Brain pericyte (primary cell): ENCODE measurements at places on chromosomes 12 and 14.

DNA sequence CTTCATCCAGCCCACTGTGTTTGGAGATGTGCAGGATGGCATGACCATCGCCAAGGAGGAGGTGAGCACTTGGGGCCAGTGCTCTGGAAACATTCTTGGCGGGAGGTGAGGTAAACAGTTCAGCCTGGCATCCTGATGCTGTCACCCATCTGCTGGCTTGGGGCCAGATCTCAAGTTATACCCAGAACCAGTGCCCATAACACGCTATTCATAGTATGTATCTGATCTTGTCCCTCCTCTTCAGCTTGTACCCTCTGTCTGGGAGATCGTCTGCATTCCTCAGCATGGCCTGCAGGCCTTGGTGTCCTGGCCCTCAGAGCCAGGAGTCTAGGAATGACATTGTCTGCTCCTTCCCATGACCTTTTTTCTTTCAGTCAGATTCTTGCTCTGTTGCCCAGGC is 31.4 kb downstream of the ALDH2 start:
- no peak for DNase-seq

- peak; percentile 95 for DNase-seq
Measured at GRCh38 chr12:124518051-124518932, 49.1 kb downstream of the NCOR2 start.

- no peak for DNase-seq
Measured at GRCh38 chr14:72945356-72946027, 19.2 kb downstream of the DCAF4 start.

- DNase-seq, result no peak
Measured at GRCh38 chr12:103808239-103808880, 32.7 kb downstream of the NT5DC3 start.

- DNase-seq, result no peak
Measured at GRCh38 chr14:23645504-23645811, 9.3 kb downstream of the DHRS2 start.

DNA sequence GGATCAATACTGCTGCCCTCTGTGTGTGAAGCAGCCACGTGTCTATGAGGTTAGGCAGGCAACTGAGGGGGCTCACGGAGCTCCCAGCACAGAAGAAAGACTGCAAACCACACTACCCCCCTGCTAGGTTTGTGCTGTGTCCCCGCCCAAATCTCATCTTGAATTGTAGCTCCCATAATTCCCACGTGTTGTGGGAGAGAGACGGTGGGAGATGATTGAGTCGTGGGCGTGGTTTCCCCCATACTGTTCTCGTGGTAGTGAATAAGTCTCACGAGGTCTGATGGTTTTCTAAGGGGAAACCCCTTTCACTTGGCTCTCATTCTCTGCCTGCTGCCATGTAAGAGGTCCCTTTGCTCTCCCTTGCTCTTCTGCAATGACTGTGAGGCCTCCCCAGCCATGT is 68.6 kb downstream of the ACTN1 start:
- no peak for DNase-seq

GRCh38 chr14:35222872-35223466 is 69.2 kb upstream of the PSMA6 start:
- no peak for DNase-seq

- DNase-seq, result no peak
Measured at GRCh38 chr12:12008232-12008850, 62.4 kb upstream of the BCL2L14 start.

GRCh38 chr12:80565271-80565670 is 121.2 kb downstream of the PTPRQ start:
- peak; percentile 16 for DNase-seq

GRCh38 chr12:124338448-124338847 is 43.6 kb downstream of the RFLNA start:
- DNase-seq, result no peak

DNA sequence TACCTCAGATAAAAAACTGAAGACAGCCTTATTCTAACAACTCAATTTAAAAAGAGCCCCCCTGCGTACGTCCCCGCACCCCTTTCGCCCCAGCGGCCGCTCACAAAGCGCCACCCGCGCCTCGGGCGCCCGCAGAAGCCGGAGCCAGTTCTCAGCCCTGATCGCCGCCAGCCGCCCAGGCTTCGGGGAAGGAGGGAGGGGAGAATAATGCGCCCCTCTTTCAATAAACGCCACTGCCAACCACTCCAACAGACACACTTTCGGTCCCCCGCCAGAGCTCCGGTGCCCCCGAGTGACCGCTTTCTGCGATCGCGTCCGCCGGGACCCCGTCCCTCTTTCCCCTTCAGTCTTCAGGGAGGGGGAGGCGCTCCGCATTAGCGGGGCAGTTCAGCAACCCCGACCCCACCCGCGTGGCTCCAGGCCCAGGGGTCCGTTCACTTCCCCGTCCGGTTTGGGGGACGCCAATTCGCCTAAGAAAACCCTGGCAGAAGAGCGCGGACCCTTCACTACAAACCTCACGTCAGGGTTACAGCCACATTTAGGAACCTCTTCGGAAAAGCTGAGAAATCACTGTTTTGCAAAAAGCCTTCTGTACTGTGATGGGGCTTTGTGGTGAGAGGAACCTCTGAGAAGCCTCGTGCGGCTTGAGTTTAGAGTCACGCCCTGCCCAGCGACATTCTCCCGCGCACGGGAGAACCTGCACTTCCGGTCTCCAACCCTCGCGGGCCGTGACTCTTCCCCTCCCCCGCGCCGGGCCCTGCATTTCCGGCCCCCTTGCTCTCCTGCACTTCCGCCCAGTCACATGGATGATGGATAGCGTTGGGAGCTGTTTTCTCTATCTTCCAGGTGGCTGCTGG is 18.7 kb downstream of the FOXG1 start:
- DNase-seq, result no peak

- no peak for DNase-seq
Measured at GRCh38 chr12:127334365-127334764, 932.6 kb upstream of the TMEM132C start.

GRCh38 chr12:111181143-111181726 is 187.7 kb downstream of the PHETA1 start:
- DNase-seq, result no peak

DNA sequence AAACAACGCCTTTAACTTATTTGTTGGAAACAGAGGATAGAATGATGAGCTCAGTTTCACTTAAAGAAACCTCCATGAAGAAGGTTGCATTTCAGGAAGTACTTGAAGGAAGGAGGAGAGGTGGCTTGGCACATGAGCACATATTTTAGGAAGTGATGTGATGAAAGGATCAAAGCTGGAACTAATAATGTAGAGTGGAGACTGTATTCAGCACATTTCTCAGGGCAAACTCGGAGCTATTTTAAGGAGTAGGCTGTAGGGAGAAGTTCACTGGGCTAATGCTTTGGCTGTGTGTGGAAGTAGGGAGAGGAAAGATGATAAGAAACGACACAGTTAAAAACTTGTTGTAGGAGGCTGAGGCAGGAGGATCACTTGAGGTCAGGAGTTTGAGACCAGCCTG is 272.8 kb downstream of the AKAP6 start:
- no peak for DNase-seq

- DNase-seq, result no peak
Measured at GRCh38 chr14:93906341-93907329, 20.5 kb upstream of the FAM181A start.

DNA sequence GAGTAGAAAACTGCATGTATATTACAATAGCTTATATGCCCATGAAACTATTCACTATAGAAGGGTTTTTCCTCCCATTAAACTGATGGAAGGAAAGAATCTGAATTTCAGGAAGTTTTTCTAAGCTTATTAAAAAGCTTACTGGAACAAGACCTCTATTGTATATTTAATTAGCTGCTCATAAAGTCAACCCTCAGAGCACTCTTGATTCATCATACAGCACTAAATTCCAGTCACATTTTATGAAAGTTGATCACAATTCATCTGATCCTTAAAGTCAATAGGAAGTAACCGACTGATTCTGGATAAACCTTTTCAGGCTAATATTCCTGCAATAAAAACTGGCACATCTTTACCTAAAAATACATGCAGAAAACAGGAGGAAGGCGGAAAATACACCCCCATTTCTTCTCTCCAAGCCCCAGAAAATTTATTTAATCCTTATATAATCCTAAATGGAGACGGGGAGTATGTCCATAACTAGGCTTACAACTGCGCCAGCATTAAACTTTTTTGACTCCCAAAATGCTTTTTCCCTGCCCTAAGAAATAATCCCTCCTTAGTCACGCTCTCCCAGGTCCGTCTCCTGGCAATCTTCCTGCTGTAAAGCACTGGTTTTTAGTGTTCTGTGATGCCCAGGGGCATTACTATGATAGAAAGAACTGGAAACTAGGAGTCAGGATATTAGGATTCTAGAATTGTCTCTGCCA is 35.3 kb downstream of the DICER1 start:
- no peak for DNase-seq

GRCh38 chr14:61460718-61461611 is 139.6 kb downstream of the PRKCH start:
- no peak for DNase-seq

DNA sequence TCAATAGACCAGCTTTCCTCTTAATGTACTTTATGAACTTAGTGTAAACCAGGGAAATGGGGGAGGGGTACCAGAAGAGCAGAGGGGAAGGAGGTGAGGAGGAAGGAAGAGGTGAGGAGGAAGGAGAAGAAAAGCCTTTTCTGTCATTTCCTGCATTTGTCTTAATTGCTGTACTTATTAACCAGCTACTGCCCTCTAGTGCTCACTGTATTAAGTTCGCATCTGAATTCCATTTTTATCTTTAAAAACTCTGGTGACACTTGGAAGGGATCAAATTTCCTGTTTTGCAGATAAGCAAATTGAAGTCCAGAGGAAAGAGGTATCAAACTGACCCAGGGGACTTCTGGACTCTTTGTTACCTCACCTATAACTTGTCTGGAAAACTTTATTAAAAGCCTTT is 22.2 kb downstream of the MANSC1 start:
- no peak for DNase-seq

DNA sequence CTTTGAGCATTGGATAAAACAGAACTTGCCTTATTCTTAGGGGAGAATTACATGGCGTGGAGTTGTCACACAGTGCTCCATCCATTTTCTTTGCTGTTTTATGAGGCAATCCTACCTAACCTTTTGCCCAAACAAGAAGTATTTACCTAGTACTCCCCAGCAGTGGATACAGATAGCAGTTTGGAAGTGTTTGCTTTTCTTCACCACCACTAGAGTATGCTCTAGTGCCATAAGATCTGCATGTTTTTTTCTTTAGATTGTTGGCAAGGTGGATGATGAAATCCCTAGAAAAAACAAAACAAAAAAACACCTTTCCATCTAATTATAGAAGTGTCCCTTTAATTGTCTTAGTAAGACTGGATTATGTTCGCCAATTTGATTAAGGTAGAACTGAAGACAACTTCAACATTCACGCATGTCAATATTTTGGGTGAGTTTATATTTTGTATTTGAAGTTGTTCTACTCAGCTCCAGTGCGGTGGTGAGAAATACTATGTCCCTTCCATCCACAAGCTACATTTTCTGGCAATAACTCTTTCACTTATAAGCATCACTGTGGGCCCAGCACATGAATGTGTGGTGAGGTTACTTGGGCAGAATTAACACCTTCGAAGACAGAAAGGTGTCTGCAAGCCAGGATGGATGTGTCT is 23.6 kb upstream of the TMEM260 start:
- DNase-seq, result no peak

DNA sequence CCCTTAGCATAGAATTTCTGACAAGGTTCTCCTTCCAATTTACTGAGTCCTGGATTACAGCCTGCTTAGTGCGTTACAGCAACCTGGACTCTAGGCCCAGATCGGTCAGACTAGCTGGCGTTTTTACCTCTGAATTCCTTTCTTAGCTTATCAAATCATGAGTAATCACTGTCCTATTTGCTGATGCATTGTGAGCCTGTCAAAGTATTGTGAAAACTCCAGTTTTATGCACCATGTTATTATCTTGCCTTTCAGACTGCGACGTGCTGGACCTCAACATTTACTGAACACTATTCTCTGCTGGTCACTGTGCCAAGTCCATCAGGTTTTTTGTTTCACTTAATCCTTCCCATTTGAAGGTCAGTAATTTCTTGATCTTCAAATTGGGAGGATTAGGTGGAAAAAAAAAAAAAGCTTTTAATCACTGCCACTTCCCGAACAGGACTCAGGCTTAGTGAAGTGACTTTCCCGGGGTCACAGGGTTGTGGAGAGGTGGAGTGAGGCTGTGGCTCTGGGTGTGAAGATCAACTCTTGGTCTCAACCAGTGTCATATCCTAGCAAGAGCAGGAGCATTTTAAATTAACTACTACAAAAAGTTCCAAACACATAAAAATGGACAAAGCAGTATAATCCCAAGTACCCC is 31.2 kb downstream of the FBXO21 start:
- no peak for DNase-seq

GRCh38 chr14:103003850-103004249 is 53.5 kb downstream of the CDC42BPB start:
- DNase-seq, result no peak

DNA sequence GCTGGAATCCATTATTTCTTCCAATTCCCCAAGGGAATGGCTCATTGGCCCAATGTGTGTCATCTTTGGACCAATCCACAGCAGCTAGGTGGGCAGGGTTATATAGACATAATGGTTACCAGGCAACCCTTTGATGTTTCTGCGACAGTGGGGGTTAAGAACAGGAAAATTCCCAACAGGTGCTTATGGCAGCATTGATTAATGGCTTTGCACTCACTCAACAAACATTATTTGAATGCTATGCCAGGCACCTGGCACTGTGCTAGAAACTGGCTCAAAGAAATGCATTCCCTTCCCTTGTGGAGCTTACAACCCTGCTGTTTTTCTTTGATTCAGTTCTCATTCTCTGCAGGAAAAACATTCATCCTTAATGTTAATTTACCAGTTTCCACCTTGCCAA is 1221.0 kb downstream of the AACS start:
- DNase-seq, result no peak

DNA sequence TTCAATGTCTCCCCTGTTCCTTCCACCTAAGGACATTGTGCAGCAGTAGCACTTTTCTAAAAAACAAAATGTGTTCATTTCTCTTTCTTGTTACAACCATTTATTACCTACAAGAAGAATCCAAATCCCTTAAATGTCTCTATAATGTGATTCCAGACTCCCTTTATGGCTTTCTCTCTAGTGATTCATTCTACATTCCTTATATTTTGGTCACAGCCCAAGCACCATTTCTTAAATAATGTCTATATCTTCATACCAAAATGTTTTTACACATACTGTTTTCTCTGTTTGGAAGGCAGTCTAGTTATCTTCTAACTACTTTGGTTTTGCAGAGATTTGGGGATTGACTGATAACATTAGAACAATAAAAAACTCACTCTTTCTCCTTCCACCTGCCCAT is 1037.3 kb upstream of the FLRT2 start:
- no peak for DNase-seq

DNA sequence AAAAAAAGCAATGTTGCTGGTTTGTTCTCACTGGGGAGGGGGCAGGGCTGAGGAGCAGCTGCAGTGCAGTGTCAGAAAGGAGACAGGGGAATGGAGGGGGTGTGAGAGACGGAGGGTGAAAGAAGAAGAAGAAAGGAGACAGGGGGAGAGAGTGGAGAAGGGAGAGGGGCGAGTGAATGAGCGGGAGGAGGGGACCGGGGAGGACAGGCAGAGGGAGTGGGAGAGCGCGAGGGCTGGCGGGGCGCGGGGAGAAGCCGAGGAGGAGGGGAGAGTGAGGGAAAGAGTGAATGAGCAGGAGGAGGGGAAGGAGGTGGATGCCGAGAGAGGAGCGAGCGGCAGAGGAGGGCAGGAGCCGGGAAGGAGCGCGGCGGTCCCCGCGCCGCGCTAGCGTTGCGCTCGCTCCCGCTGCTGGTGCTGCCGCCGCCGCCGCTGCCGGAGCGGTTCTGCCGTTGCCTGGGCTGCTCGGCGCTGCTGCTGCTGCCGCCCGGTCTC is at the start of gene NOVA1:
Gene NOVA1 (minus strand): TSS at position 445 of the 492 bp plus-strand sequence. CDS start 597 bp downstream, outside the sequence.
- no peak for DNase-seq
